ENCODE measurements at places on chromosomes 3 and 15.

GRCh38 chr3:67416703-67417102 lies 237.7 kb downstream of the SUCLG2 start:
- no peak for DNase-seq

DNA sequence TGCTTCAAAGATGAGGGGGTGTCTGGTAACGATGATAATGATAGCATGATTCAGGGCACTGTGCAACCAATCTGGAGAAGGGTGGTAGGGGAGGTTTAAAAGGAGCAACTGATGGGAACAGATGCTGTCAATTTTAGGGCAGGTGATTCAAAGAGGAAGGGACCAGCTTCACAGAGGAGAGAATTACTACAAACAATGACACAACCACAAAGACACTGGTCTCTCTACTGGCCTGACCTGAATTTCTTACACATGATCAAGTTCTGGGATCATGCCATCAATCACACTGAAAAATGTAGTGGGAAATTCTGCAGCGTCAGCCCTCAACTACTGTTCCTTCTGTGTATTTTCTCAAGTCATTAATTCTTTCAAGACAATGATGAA lies 2.6 kb upstream of the CDV3 start:
- DNase-seq, result no peak

- no peak for DNase-seq
Observed at GRCh38 chr15:27066446-27066845, 95.5 kb downstream of the GABRG3 start.

DNA sequence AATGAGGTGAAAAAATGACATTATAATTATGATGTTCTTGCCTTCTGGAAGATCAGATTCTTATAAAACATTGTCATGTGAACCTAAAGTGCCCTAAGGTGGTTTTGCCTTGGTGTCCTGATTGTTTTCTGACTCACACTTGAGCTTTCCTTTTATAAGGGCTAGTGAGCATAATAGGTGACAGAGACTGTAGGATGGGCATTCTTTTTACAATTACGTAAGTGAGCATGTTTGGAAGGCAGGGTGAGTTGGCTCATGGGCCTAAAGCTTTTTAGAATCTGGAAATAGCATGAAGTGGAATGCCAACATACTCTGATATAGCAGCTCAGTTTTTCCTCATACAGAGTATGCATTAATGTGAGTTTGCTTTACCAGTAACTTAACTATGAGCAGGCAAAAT lies 41.2 kb downstream of the CRYBG3 start:
- no peak for DNase-seq

DNA sequence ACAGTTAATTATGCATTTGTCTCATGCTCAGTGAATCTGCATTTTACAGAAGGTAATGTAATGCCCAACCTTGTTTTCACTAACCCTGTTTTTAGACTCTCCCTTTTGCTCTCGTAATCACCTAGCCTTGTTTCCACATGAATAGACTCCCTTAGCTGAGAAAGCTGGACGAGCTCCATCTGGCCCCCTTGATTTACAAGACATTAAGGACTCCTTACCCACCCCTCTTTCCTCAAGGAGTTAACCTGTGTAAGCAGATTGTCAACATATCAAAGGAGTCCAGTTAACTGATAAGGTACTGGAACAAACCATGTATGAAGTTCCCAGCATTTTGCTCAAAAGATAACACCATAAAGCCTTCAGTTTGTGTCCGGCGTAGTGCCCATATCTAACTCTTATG lies 99.6 kb downstream of the VPS8 start:
- DNase-seq, result no peak

DNA sequence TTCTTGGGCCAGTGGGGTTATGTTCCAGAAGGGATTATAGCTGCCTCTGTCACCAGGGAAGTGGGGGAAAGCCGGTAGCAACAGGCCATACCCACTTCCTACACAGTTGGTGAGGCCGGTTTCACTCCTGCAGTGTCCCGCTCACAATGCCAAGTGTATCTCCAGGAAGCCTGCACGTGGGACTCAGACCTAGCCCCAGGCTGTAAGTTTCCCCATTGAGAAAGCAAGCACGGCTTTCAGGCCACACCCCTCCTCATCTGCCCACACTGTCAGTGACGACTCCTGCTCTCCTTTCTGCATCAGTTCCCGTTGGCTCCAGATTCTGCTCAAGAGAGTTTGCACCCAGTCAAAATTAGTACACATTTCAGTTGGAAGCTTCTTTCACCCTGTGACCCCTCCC lies 51.6 kb upstream of the CPOX start:
- no peak for DNase-seq

DNA sequence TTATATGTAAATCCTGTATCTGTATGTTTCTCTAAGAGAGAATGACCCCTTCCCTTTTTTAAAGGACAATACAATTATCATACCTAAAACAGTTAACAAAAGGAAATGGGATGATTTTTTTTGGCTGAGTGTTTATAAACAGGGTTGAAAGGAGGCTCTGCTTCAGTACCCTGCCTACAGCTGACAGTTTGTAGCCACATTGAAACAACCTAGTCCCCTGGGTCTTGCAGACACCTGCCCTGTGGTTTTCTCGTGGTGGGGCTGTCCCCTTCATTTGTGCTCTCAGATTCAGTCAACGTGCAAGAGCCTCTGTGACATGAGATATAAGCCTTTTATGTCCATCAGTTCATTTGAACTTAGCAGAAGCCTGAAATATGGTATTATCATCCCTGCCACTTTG lies 2.3 kb upstream of the HMCES start:
- DNase-seq, result no peak

DNA sequence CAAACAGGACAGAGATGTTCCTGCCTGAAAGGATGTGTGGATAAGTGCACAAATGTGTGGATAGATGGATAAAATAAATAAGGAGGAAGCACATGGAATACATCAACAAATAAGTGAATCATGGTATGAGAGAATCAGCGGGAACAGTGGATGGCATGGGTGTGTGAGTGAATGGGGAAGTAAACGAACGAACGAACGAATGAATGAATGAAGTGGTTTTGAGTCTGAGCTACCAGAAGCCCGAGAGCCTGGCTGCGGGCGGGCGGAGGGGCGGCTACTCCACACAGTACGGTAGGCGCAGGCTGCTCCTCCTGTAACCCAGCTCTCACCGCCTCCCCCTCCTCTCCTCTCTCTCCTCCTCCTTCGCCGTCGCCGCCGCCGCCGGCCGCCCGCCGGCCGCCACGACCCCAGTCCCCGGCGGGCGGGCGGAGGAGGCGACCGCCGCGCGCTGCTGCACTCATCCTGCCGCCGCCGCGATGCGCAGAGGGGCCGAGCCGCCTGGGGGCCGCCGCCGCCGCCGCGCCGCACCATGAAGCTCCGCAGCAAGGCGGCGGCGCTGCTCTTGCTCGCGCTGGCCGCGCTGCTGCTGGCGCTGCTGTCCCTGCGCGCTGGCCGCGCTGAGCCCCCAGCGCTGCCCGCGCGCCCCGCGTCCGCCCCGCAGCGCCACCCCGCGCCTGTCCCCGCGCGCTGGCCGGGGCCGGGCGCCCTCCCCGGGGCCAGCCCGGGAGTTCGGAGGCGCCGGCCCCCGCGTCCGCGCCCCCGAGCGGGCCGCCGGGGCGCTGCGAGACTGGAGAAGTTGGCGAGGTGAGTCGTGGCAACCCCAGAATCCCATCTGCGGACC lies at the start of gene GXYLT2:
GXYLT2 (plus strand) TSS at position 342 of the 841 bp plus-strand sequence; CDS start at position 530, 188 bp downstream.
- peak; percentile 7 for DNase-seq

Data from CD4-positive, alpha-beta T cell treated with Interferon alpha-2 for 1 hour (primary cell).